ENCODE measurements at places on chromosomes 13 and 19. TPM values are rescaled to one million over a fixed set of nuclear protein-coding genes. Genes with fewer than 3 reads are reported as not detected.

GRCh38 chr13:87999788-88000187, 328.6 kb downstream of the SLITRK5 start:
- H3K27ac ChIP-seq = no peak overlapping the region
- no peaks in the 10 kb centered on the region for H3K27me3 ChIP-seq
- H3K36me3 ChIP-seq = no peaks in the 10 kb centered on the region
- DNase-seq = no peak
- H3K4me3 ChIP-seq = no peak overlapping the region

SERP2 gene
- total RNA-seq = 2.6 TPM

CPAMD8 gene
- total RNA-seq = 24.0 TPM

LSR gene
- total RNA-seq = 35.1 TPM

GRCh38 chr19:29889702-29890101, 52.3 kb upstream of the URI1 start:
- H3K27ac ChIP-seq = no peak overlapping the region
- no peaks in the 10 kb centered on the region for H3K4me1 ChIP-seq
- H3K27me3 ChIP-seq = no peaks in the 10 kb centered on the region
- no peaks in the 10 kb centered on the region for H3K36me3 ChIP-seq

GRCh38 chr19:19461306-19461670, 54.1 kb downstream of the TSSK6 start:
- no peaks in the 10 kb centered on the region for H3K27me3 ChIP-seq
- H3K36me3 ChIP-seq = no peaks in the 10 kb centered on the region
- peaks cover 25% of the 10 kb centered on the region for H3K4me1 ChIP-seq
- peak overlapping the region; percentile 75 for H3K27ac ChIP-seq
- DNase-seq = no peak

ZNF471 gene
- total RNA-seq = 12.0 TPM

DNA sequence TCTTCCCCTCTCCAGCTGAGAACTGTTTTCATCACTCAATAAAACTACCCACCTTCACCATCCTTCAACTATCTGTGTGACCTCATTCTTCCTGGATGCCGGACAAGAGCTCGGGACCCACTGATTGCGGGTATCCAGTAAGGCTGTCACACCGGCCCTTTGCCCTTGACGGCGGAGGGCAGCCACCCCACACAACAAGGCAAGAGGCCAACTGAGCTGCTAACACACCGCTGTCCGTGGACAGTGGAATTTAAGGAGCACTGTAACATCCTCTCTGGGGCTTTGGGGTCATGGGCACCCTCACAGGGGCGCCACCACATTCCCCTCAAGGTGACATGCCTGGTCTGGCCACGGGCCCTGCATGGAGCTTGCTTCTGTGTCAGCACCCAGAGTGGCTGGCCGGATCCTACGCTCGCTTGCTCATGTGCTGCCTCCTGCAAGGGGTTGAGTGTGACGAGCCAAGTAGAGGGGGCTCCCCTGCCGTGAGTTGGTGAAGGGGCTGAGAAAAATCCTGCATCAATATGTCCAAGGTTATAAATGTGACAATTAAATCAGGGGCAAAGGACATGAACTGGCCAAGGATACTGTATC, 31.4 kb downstream of the LHFPL6 start:
- H3K27me3 ChIP-seq = no peaks in the 10 kb centered on the region
- no peak for DNase-seq
- no peaks in the 10 kb centered on the region for H3K36me3 ChIP-seq
- H3K27ac ChIP-seq = no peak overlapping the region
- no peaks in the 10 kb centered on the region for H3K4me1 ChIP-seq
- no peak overlapping the region for H3K4me3 ChIP-seq

BRCA2 gene
- 1.3 TPM for total RNA-seq

GRCh38 chr19:50794074-50794875, 4.1 kb downstream of the ACP4 start:
- H3K27ac ChIP-seq = no peak overlapping the region
- no peak for DNase-seq
- H3K4me3 ChIP-seq = no peak overlapping the region
- no peaks in the 10 kb centered on the region for H3K36me3 ChIP-seq

CNN1 gene
- 106 TPM for total RNA-seq

DNA sequence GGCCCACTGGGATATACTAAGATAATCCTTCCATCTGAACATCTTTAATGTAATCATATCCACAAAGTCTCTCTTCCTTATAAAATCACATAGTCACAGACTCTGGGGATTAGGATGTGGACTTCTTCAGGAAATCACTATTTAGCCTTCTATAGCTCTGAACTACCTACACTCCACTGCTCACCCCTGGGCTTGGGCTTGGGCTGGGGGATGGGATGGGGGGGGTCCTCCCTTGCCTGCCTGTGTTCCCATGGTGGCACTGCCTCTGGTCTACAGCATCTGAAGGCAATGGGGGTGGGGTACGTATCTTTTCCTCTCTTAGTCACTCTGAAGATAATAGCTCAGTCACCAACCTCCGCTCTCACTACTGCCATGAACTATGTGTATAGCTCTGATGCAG, 67.8 kb upstream of the SERTM1 start:
- H3K36me3 ChIP-seq = no peaks in the 10 kb centered on the region
- H3K4me1 ChIP-seq = no peaks in the 10 kb centered on the region
- no peaks in the 10 kb centered on the region for H3K27me3 ChIP-seq
- no peak for DNase-seq
- H3K27ac ChIP-seq = no peak overlapping the region
- no peak overlapping the region for H3K4me3 ChIP-seq

DNA sequence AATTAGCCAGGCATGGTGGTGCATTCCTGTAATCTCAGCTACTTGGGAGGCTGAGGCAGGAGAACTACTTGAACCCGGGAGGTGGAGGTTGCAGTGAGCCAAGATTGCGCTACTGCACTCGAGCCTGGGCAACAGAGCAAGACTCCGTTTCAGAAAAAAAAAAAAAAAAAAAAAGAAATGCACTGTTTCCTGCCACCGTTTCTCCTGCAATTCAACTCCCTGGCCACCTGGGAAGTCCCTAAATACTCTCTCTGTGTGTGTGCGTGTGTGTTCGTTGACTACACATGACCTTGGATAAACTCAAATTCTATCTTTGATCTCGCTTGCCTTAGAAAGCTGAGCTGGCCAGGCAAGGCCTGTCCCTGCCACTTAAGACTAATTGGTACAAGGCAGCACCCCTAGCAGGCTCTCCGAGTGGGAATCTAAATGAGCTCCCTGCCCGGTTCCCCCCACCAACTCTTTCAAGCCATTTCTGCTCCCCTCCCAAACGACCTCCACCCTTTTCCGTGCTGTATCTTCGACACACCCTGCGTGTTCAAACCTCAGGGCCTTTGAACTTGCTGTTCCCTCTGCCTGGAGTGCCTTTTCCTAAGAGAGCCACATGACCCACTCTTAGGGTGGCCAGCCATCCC, 5.2 kb upstream of the BCAT2 start:
- H3K27ac ChIP-seq = peak overlapping the region; percentile 33
- no peak for DNase-seq
- H3K36me3 ChIP-seq = no peaks in the 10 kb centered on the region
- no peaks in the 10 kb centered on the region for H3K27me3 ChIP-seq
- no peaks in the 10 kb centered on the region for H3K4me1 ChIP-seq

DNA sequence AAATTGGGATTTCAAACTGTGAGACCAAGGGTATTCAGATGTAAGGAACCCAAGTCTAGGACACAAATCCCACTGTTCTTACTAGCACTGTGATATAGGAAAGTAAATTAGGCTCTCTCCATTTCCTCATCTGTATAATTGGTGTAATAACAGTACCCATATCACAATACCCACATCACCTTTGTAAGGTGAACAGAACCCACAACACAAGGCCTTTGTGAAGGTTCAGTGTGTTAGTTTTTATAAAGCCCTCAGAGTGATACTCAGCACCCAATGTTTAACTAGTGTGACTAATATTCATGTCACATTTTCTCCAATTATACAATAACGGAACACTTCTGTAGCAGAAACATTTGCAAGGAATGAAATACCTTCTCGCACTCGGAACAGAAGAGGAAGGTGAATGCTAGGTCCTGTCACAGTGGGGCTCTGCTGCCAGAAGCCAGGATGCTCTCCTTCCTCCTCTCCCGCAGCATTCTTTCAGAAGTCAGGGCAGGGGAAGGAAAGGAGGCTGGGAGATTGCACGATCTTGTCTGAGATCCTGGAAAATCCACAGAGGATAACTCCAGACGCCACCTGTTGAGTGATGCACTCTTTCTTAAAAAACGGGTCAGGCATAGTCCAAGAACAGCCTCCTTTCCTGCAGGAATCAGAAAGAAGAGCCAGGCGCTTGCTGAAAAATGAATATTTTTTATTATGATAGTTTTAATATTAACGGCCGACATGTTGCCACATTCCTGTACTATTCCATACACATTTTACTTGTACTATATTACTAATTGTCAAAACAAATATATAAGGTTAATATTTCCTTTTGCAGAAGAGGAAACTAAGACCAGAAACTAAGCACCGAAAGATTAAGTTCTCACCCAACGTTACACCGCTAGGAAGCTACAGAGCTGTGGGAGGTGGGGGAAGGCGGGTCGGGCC, 762 bp downstream of the ZNF45 start:
- H3K27ac ChIP-seq = peak overlapping the region; percentile 82
- peak overlapping the region; percentile 85 for H3K4me3 ChIP-seq
- no peaks in the 10 kb centered on the region for H3K27me3 ChIP-seq
- no peak for DNase-seq

GTF2F2 gene
- total RNA-seq = 10.9 TPM

DNA sequence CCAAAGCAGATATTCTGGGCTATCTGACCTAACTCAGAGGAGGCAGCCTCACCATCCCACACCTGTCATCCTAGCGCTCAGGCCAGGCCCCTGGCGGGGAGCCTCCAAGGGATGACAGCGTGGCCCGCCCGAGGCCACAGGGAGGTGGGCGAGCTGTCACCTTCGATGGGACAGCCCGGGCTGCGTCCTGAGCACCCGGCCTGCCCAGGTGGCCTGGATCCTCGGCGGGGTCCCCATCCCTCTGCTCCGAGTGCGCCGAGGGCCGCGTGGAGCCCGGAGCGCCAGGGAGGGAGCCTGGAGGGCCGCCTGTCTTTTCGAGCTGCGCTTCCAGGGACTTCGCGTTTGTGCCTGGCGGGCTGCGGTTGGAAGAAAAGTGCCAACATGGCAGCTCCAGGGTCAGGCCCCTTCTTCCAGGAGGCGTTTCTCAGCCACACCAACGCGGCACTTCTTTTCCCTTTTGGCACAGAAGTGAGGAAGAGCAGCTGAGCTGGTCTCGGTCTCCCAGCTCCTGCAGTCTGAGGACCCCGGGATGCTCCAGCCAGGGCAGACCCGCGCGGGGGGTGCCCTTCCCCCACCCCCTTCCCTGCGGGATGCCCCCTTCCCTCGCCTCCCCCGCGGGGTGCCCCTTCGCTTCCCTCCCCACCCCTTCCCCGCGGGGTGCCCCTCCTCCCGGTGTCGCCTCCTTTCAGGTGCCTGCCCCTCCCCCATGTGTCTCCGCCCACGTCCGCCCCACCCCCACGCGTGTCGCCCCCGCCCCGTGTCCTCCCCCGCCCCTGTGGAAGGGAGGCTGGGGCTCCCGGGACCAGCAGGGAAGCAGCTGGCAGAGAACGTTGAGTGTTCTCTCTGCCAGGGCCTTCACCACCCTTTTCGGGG, 42.3 kb downstream of the GJA3 start:
- no peaks in the 10 kb centered on the region for H3K4me1 ChIP-seq
- DNase-seq = no peak
- H3K4me3 ChIP-seq = peak overlapping the region; percentile 73
- H3K36me3 ChIP-seq = no peaks in the 10 kb centered on the region
- no peaks in the 10 kb centered on the region for H3K27me3 ChIP-seq
- peak overlapping the region; percentile 61 for H3K27ac ChIP-seq

PTGER1 gene
- 0.48 TPM for total RNA-seq

GRCh38 chr13:32164622-32165268, 133.2 kb downstream of the FRY start:
- no peaks in the 10 kb centered on the region for H3K4me1 ChIP-seq
- no peak overlapping the region for H3K4me3 ChIP-seq
- H3K27me3 ChIP-seq = no peaks in the 10 kb centered on the region
- no peaks in the 10 kb centered on the region for H3K36me3 ChIP-seq

GRCh38 chr13:46756977-46757376, 40.0 kb downstream of the ESD start:
- no peaks in the 10 kb centered on the region for H3K4me1 ChIP-seq
- H3K4me3 ChIP-seq = no peak overlapping the region
- no peak for DNase-seq
- H3K27ac ChIP-seq = no peak overlapping the region

DNA sequence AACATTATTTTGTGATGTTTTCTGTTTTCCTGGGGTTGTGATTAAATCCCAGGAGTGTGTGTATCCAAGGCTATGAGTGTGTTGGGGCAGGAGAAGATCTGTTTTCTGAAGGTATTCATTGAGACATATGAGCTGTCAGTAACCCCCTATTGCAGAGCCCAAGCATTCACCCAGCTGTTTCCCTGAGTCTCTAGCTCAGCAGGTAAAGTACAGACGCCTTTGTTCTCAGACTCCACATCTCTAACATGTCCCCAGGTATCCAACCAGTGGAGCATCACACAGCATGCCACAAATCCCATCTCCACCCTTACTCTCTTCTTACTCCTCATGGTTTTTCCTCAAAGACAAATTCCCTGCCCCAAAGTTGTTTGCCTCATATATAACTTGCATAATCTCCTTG, 213.6 kb downstream of the PCDH20 start:
- H3K27me3 ChIP-seq = no peaks in the 10 kb centered on the region
- no peaks in the 10 kb centered on the region for H3K4me1 ChIP-seq
- H3K4me3 ChIP-seq = no peak overlapping the region
- H3K27ac ChIP-seq = no peak overlapping the region
- H3K36me3 ChIP-seq = no peaks in the 10 kb centered on the region
- DNase-seq = no peak

DMKN gene
- 0.96 TPM for total RNA-seq

DNA sequence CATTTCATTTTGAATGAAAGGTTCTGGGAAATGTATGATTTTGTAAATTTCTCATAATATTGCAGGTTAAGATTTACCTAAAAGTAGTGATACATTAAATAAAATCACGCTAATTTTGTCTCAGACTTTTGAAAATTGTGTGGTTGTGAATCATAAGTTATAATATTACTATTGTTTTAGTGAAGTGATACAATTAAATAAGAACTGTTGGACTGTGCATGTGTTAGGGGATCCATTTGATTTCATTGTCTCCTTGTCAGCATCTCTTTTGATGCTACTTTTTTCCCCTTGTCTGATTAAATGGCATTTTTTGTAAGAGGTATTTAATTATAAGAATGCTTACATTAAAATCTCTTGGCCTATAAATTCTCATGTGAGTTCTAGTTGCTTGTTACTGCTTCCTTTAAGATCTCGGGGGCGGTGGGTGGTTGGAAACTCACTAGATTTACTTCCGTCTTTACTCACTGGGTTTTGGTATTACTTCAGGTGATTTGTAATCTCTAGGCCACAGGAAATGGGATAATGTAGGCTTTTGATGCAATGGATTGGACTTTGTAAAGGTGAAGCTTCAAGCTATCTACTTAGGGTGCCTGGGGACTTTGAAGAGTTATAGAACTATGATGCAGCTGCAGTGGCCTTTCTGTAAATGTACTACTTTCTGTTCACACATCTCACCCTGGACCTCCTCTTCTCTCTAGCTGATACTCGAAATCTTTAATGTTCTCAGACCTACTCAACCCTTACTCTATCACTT, 66.5 kb downstream of the PAN3 start:
- H3K27me3 ChIP-seq = no peaks in the 10 kb centered on the region
- no peak overlapping the region for H3K4me3 ChIP-seq
- H3K36me3 ChIP-seq = no peaks in the 10 kb centered on the region
- no peak for DNase-seq

CCL25 gene
- total RNA-seq = not detected

GRCh38 chr13:51626749-51627148, 42.5 kb downstream of the WDFY2 start:
- no peak overlapping the region for H3K4me3 ChIP-seq
- peak overlapping the region; percentile 33 for H3K27ac ChIP-seq
- no peaks in the 10 kb centered on the region for H3K36me3 ChIP-seq
- no peaks in the 10 kb centered on the region for H3K27me3 ChIP-seq
- DNase-seq = no peak
